ENCODE measurements at places on chromosomes 6 and 20.

GRCh38 chr6:69129046-69129445 is 494.0 kb downstream of the ADGRB3 start:
- H3K27me3 ChIP-seq, result no peaks in the 10 kb centered on the region
- DNase-seq, result no peak
- H3K4me1 ChIP-seq, result no peaks in the 10 kb centered on the region
- H3K4me3 ChIP-seq, result no peak overlapping the region

DNA sequence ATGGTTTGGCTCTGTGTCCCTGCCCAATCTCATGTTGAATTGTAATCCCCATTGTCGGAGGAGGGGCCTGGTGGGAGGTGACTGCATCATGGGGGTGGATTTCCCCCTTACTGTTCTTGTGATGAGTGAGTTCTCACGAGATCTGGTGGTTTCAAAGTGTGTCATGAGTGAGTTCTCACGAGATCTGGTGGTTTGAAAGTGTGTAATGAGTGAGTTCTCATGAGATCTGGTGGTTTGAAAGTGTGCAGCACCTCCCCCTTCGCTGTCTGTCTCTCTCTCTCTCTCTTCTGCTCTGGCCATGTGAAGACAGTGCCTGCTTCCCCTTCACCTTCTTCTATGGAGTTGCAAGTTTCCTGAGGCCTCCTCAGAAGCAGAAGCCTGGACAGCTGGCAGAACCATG is 87.6 kb downstream of the MYLK4 start:
- H3K4me1 ChIP-seq, result peaks cover 2% of the 10 kb centered on the region
- peaks cover 3% of the 10 kb centered on the region for H3K27me3 ChIP-seq
- H3K27ac ChIP-seq, result no peak overlapping the region
- no peaks in the 10 kb centered on the region for H3K36me3 ChIP-seq
- no peak for DNase-seq
- no peak overlapping the region for H3K4me3 ChIP-seq

DNA sequence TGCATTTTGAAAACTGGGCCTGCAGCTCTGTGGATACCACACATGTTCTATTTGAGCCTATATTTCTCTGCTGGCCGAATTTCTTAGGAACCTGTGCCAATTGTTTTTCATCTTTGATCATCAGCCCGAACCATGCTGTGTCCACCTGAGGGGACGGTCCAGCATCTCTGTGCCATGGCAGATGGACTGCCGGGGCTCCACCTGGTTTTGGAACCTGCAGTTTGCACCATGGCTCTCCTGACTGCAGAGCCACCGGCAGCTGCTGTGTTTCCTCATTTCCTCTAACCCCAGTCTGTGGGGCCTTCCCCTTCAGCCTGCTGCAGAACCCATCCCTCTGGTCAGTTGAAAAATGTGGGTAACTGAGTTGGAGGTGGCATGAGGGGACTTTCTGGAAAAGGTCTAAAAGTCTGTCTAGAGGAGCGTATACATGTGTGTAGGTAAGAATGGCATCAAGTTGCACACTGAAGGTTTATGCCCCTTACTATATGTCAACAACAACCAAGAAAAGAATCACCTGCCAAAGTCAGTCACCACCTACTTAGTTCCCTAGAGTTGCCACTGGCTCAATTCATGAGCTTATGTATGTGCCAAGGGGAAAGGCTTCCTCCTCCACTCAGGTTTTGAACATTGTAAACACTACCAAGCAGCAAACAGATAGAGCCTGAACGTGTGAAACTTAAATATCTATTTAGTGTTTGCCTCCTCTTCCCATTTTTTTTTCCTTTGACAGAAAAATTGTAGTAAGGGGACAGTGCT is 548.2 kb downstream of the PRKN start:
- H3K4me1 ChIP-seq, result peaks cover 12% of the 10 kb centered on the region
- no peak overlapping the region for H3K4me3 ChIP-seq
- DNase-seq, result no peak

GRCh38 chr20:58847463-58847862 is 3.2 kb downstream of the GNAS-AS1 start:
- H3K27ac ChIP-seq, result peak overlapping the region; percentile 27
- peaks cover 75% of the 10 kb centered on the region for H3K27me3 ChIP-seq
- peaks cover 32% of the 10 kb centered on the region for H3K4me1 ChIP-seq

GRCh38 chr6:89297695-89298351 is 17.3 kb downstream of the GABRR2 start:
- peak overlapping the region; percentile 86 for H3K27ac ChIP-seq
- H3K4me3 ChIP-seq, result peak overlapping the region; percentile 56
- no peaks in the 10 kb centered on the region for H3K27me3 ChIP-seq
